ENCODE measurements at places on chromosomes 13 and 19.
A peak's percentile ranks its signal among the peaks of the same experiment; 100 is the strongest.

DNA sequence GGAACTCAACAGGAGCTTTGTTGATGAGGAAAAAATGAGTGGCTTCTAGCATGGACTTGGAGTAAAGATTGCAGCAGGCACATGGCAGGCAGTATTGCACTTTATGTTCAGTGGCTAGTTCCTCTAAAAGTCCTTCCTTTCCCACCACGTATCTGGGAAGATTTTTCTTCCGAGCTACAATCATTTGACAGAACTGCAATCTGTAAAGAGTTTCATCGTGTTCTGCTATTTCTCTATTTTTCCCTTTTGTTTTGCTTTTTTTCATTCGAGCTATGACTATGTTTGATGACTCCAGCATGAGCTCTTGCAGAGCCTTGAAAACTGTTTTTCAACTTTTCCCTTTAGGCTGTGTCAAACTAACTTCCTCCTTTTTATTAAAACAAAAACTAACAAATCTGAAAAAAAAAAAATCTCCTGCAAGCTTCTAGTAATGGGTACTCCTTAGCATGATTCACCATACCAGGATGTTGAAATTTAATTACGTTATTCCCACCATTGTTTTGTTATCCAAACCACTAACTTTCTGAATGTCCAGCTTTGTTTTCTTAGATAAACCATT lies 12.3 kb downstream of the CLDN10 start:
- DNase-seq: no peak

- no peak for DNase-seq
Measured at GRCh38 chr19:13963603-13964105, 11.3 kb downstream of the DCAF15 start.

DNA sequence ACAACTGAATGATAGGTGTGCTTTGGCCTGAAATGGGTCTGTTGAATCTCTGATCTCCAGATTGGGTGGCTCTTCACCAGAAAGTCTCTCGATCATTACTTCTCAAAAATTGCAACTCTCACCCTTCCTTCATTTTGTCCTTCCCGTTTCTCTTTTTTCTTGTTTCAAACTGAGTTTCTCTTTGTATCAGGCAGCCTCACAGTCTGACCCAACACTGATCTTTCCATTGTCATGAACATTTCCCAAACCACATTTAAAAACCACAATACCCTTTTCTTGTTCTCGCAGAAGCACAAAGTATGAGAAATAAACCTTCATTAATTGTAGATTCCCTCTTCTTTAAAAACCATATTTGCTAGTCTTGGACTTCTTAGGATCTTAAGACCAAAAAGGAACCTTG lies 33.6 kb upstream of the HMGB1 start:
- DNase-seq: no peak

DNA sequence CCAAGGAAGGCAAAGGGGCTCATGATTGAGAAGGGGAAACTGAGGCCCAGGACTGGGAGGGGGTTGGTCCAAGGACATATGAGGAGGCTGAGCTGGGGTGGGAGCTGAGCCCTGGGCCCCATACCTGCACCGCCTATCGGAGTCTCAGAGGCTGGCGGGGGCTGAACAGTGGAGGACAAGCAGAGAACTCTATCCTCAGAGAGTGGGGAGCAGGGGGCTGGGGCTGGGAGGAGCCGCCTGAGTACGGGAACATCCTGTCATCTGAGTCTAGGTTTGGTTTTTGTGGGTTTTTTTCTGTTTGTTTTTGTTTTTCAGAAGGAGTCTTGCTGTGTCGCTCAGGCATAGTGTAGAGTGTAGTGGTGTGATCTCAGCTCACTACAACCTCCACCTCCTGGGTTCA lies 6.2 kb downstream of the ARRDC2 start:
- DNase-seq: no peak

- no peak for DNase-seq
Measured at GRCh38 chr13:24642219-24642618, 38.0 kb upstream of the ATP12A start.

DNA sequence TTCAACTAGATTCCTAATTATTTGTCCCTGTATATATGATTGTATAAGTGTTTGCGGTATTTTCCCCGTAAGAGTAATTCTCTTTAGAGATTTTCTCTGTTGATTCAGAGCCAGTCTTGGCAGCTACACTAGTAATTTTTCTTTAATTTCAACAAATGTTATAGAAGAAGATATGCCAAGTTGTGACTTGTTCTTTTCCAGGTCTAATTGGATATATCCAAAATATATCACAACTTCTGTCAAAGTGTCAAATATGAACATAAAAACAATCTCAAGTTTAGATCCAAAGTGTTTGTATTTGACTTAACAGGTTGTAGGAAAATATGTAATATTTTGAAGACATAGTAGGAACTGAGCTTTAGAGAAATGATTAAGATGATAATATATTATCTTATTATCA lies 733.9 kb upstream of the SLITRK5 start:
- DNase-seq: no peak

- DNase-seq: no peak
Measured at GRCh38 chr19:56670961-56671612, 470 bp downstream of the ZNF835 start.

GRCh38 chr13:95192998-95193397 lies 108.3 kb downstream of the ABCC4 start:
- no peak for DNase-seq

- no peak for DNase-seq
Measured at GRCh38 chr13:99873141-99873540, 98.4 kb downstream of the ZIC5 start.

GRCh38 chr13:49954674-49955455 lies 18.7 kb upstream of the SPRYD7 start:
- DNase-seq: no peak

GRCh38 chr19:35031072-35031881 lies 1.0 kb downstream of the SCN1B start:
- DNase-seq: peak; percentile 85

DNA sequence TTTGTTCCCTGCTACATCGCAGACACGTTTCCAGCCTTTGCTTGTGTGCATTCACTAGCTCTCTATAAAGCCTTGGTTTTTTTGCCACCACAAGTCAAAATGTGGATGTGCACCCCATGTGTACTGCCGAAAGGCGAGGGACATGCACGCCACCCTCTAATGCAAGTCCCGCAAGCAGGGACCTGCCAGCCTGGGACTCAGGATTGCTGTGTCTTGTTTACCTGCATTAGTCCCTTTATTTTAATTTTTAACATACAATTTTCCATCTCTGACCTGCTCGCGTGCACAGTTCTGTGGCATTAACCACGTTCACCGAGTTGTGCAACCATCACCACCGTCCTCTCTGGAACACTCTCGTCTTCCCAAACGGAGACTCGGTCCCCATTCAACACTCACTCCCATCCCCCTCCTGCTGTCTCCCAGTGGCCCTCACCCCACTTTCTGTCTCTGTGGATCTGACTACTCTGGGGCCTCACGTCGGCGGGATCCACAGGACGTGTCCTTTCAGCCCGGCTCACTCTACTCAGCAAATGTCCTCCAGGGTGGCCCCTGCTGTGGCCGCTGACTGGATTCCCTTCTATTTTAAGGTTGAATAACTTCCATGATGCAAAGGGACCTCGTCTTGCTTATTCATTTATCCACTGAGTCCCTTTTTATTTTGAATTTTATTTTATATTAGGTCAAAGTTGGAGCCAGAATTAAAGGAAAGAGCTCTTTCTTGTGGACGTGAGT lies 58.4 kb downstream of the RASA3 start:
- DNase-seq: no peak

GRCh38 chr13:102089177-102089576 lies 312.7 kb downstream of the FGF14 start:
- DNase-seq: no peak

DNA sequence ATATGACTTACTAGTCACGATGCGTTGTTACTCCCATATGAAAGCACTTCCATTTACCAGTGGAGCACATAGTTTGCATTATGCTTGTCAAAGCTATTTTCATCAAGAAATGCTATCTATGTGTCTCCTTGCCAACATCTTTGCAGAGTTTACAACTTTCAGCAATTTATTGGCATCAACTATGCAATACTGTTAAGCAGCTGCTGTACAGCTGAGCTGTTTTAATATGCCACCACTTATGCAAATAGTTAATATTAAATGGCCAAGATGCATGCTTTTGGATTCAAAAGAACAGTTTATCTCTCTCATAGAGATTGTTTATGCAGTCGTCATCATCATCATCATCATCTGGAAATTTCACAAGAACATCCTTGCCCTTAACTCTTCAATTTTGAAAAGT lies 67.9 kb upstream of the KLF5 start:
- no peak for DNase-seq

- no peak for DNase-seq
Measured at GRCh38 chr13:59901191-59901590, 262.5 kb downstream of the DIAPH3 start.

- DNase-seq: peak; percentile 64
Measured at GRCh38 chr13:21620861-21621260, 16.9 kb upstream of the MICU2 start.

DNA sequence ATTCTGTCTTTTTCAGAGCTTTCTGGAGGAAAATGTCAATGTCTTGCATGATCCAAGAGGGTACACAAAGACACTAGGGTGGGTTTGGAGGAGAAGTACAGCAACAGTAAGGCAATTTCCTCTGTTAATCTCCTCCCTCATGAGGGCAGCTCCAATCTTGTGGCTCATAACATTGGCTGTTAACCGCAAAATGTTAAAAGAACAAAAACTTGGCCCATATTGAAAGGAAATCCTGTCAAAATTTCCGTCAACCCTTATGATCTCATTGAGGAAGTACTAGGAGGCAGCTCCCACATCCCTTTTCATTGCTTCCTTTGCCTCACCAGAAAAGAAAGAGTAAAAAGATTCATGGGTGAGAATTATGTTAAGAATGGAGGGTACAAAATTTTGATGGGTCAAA lies 11.6 kb downstream of the OXGR1 start:
- no peak for DNase-seq

DNA sequence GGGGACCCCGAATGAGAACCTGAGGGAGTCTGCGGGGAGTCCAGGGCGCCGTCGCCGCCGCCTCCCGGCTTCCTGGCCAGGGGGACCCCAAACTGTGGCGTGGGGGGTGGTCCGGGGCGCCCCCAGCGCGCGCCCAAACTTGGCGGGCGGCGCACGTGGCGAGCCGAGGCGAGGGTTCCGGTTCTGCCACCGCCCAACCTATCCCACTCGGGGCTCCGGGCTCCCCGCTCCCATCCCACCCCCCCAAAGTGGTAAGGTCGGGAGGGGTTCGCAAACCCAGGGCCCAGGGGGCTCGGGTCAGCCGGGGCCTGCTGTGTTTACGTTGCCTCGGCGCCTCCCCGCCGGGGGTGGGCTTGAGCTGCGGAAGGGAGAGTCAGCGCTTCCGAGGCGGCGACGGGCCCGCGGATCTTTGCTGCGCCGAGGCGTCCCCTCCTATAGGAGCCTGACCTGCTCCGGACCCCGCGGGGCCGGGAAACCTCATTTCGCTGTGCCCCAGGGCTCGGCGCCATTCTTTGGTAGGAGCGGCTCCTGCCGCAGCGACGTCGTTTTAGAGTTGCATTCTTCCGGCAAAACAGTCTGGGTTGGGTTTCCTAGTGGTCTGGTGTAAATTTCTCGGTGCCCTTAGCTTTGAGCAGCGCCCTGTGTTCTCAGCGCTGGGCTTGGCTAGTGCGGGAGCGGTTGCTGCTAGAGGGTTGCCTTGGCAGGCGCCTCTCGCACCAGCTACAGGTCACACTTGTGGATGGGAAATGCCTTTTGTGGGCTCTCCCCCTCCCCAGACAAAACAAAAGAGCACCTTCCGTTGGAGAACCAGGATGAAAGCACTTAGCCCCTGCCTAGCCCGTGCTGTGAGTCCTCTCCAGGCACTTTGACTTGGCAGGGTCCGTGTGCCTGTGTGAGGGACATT lies 1.2 kb downstream of the DAZAP1 start:
- peak; percentile 70 for DNase-seq

DNA sequence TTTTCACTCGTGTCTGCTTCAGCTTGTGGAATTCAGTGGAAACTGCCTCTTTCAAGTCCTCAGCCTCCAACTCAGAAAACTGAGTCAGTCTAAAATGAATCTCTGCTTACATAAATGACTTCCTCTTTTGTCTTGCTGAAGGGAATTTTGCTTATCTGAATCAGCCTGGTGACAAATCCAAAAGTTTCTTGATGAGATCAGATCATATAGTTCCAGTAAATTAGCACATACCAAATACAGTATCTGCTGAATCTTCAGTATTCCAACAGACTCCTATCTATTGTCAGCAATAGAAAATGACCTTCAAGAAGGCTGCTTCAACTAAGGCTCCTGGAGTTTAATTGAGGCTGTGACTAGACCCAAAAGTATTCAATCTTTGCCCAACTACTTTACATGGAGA lies 290.0 kb downstream of the MZT1 start:
- DNase-seq: no peak

GRCh38 chr19:17455308-17456123 lies 5.2 kb downstream of the NXNL1 start:
- DNase-seq: peak; percentile 57

DNA sequence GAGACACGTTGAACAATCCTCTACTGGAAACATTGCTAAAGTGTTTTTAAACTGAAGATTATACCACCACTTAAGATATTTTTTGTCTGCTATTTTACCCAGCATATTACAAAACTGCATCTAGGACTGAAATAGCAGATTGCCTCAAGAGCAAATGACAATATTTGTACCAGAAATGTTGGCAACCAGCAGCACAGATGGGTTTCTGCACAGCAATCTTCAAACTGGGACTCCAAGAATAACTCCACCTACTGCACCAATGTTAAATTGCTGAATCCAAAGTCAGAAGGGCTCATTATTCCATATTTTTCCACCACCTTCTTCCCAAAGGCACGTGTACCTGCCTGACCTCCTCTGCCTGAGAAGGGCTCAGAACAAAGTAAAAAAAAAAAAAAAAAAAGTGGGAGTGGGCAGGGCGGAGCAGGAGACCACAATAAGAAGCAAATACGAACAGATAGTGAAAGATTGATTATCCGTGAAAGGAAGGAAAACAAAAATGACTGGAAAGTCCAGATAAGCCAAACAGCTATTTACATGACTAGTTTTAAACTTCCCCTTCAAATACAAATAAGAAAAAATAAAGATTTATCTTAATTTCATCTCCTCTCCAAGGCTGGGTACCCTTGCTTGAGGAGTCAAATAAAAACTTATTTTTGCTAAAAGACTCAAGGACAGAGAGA lies 79.4 kb downstream of the FOXO1 start:
- DNase-seq: no peak

- no peak for DNase-seq
Measured at GRCh38 chr13:29239653-29240525, 355.6 kb downstream of the SLC7A1 start.

- DNase-seq: no peak
Measured at GRCh38 chr19:50320051-50320450, 9.1 kb downstream of the KCNC3 start.

DNA sequence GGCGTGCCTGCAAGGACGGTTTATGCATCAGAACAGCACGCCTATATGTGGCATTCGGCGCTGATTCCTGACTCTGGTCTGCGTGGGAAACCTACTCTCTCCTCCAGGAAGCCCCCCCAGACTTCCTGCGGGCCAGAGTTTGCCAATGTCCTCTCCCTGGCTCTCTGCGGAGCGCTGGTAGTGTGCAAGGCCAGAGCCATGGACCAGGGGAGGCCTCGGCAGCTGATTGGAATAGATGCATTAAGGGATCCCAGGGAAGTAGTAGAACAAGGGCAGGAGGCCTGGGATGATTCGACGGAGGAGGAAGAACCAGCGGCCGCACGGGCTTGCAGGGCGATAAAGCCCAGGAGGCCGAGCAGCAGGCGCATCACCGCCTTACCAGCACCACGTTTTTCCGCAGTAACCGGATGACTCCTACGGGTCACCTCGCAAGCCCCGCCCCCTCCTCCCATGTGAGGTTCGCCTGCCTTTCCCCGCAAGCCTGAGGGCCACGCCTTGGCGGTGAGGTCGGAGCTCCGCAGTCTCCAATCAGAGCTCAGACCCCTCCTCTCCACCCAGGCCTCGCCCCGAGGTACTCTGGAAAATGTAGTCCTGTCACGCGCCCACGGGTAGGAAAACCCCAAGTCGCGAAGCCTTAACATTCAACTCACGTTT lies 5.0 kb downstream of the CLEC11A start:
- DNase-seq: peak; percentile 98
